Fibroblast of skin of right biceps (primary cell): ENCODE measurements at places on chromosomes 3 and 15.

- DNase-seq, result no peak
Observed at GRCh38 chr3:67018789-67019526, 20.9 kb downstream of the KBTBD8 start.

- DNase-seq, result peak; percentile 75
Observed at GRCh38 chr3:20054549-20054987, 14.3 kb downstream of the KAT2B start.

GRCh38 chr3:59440285-59441028 lies 390.6 kb upstream of the CFAP20DC start:
- DNase-seq, result no peak

- DNase-seq, result no peak
Observed at GRCh38 chr3:32848215-32848614, 30.4 kb downstream of the TRIM71 start.

DNA sequence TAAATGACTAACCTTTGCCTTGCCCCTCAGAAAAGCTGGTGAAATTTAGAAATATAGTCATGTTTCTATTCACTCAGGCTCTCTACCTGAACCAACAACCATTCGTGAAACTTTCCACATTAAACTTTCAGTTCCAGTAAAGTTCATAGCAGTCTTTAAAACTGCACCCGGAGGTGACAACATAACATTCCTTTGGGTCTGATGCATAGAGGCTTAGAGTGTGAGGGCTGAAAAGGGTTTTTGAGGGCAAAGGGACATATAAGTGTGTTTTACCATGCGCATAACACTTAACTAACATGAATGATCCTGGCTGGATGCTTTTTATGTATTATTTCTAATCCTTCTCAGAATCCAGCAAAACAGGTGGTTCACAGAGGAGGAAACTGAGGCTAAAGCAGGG lies 471.7 kb upstream of the MCTP2 start:
- DNase-seq, result peak; percentile 60

- no peak for DNase-seq
Observed at GRCh38 chr3:149019580-149019979, 28.2 kb downstream of the GYG1 start.

DNA sequence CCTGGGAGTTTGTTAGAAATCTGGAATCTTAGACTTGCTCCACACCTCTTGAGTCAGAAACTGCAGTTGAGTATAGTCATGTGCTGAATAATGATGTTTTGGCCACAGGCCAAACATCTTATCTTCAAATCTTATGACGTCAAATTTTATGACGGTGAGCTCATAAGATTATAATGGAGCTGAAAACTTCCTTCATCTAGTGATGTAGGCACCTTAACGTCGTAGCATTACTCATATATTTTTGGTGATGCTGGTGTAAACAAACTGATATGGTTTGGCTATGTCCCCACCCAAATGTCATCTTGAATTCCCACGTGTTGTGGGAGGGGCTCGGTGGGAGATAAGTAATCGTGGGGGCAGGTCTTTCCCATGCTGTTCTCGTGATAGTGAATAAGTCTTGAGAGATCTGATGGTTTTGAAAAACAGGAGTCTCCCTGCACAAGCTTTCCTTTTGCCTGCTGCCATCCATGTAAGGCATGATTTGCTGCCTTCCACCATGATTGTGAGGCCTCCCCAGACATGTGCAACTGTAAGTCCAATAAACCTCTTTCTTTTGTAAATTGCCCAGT lies 268.0 kb upstream of the PROK2 start:
- peak; percentile 29 for DNase-seq

DNA sequence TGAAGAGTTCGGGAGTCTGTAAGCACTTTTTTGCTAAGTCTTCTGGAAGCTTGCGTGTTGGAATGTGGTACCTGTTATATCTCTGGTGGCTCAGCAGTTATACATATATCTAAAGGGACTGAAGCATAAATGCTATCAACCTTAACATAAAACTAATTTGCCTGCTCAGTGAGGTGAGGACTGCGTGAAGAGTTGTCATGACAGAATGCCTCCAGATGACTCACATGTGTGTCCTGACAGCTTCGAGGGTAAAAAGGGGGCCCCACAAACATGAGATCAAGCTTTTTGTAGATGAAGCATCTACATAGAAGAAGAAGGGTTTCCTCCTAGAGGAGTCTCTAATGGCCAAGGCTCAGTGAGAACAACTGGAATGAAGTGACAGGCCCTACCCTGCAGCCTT lies 88.8 kb upstream of the C3orf80 start:
- DNase-seq, result peak; percentile 40

DNA sequence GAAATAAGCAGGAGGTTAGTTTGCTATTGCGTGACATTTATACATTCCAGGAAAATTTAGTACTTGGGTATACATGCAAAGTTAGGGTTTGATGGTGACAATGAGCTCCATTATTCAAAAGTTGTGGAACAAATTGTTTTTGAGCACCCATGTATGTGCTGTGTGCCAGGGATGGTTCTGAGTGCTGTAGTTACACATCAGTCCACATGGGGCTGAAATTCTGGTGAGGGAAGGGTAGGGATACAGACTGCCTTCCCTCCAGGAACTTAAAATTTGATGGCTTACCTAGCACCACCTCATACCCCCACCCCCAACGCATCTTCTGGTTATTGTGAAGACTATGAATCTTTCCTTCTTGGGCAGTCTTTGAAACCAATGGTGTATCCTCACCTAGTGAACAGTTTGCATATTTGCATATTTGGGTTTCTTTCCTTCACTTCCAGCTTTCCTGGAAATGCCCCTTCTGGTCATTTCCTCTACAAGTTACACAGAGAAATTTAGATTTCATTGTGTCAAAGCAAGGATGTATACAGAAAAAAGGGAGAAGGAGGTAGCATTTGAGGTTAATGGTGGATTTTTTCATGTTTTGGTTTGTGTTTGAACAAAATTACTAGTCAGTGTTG lies 222.0 kb upstream of the IL12A start:
- DNase-seq, result peak; percentile 55

- no peak for DNase-seq
Observed at GRCh38 chr3:197447057-197447456, 108.7 kb downstream of the BDH1 start.

GRCh38 chr3:12947504-12948369 lies 106.4 kb upstream of the RPL32 start:
- DNase-seq, result peak; percentile 83

- no peak for DNase-seq
Observed at GRCh38 chr15:20356444-20356910, 185.1 kb downstream of the GOLGA6L6 start.

DNA sequence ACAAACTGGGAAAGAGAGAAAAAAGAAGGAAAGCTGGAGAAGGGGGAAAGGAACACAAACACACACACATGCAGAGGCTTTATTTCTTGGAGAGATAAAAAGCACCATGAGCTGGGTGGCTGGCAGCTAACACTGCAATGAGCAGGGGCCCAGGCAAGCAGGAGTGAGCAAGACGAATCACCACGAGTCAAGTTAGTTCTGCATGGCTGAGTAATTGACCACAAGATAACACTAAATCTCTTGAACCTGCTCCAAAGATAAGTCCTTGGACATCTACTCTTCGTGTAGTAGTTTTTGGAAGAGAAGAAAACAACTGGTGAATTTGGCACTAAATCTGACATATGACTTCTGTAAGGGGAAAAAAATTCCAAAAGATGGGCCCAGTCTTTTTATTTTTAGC lies 100.9 kb downstream of the MYO5A start:
- peak; percentile 79 for DNase-seq

- no peak for DNase-seq
Observed at GRCh38 chr3:49025005-49025792, 3.3 kb downstream of the NDUFAF3 start.

- no peak for DNase-seq
Observed at GRCh38 chr3:69563981-69564380, 175.3 kb upstream of the MITF start.

GRCh38 chr3:59064728-59065127 lies 14.9 kb upstream of the CFAP20DC start:
- DNase-seq, result no peak

GRCh38 chr3:188389711-188390342 lies 235.9 kb downstream of the LPP start:
- no peak for DNase-seq

DNA sequence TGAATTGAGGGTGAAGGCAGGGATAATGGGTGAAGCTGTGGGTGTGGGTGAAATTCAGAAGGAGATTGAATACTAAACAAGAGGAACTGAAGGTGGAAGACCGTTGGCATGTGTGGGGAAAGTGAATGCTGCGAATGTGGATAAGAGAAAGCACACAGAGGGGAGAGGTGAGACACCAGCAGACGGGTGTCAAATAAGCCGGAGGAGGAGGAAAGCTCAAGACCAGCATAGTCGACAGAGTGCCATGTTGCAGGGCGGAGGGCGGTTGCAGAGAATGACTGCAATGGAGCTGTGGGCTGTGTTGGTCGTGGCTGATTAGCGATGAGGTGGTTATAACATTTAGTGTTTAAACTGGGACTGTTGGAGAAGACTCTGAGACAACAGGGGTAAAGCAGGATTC lies 16.4 kb upstream of the HCN4 start:
- no peak for DNase-seq

GRCh38 chr3:45507820-45508317 lies 86.7 kb upstream of the LIMD1 start:
- peak; percentile 82 for DNase-seq

DNA sequence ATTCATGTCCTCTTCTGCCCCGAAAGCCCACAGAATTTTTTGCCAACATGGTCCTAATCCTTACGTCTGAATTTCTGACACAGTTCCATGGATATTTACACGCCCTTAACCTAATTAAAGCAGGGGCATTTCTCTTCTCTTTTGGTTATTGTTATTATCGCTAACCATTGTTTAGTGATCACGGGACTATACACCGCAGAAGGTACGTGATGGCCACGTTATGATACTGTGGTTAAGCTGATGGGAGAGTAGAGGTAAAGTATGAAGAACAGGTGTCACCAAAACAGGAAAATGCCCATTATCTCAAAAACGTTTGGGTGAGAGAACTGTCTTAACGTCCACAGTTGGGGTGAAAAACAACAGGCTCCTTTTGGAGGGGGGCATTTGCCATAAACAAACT lies 26.4 kb downstream of the CCR4 start:
- no peak for DNase-seq

GRCh38 chr15:47887241-47887800 lies 170.0 kb downstream of the SEMA6D start:
- no peak for DNase-seq

DNA sequence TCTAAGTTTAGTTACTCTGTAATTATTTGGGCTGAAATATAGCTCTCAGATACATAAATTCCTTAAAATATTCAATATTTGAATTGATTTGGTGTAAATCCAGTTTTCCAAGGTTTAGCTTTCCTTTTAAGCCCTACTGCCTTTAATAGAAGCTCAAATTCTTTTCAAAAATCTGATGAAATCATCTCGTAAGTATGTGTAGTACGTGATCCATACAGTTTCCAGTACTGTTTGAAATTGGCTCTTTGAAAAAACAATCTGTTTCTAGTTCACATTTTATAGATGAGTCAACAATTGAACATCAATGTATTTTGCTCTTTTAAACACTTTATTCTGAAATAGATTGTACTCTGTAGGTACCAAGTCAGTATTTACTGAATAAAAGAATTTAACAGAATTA lies 84.2 kb downstream of the LRRC49 start:
- DNase-seq, result peak; percentile 87

DNA sequence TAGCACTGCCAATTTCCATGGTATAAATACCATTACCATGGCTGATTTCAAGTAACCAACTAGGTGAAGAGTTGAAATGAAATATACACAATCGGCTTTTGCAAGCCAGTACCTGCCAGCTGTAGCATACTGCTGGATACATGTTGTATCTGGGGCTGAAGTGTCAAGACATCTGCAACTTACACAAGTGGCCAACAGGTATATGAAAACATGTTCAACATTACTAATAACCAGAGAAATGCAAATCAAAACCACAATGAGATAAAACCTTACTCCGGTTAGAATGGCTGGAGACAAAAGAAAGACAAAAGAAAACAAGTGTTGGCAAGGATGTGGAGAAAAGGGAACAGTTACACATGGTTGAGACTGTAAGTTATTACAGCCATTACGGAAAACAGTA lies 11.6 kb downstream of the ATOSA start:
- DNase-seq, result no peak

- no peak for DNase-seq
Observed at GRCh38 chr3:186400662-186401061, 38.6 kb upstream of the DGKG start.

DNA sequence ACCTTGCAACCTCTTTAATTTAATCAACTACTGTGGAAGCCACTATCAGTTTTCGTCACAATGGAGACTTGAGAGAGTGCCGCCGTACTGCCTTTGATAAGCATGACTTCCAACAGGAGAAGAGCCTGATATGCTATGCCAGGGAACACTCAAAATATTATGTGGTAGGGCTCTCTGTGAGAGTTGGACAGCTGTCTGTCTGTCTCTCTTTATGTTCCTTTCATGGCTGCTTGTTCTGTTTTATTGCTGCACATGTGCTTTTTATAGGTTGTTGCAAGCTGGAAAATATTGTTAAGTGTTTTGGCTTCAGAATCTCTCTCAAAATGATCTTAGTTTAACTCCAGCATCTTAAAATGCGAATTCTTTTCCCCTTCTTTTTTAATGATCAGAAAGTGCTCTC lies 249.4 kb upstream of the RARB start:
- no peak for DNase-seq

DNA sequence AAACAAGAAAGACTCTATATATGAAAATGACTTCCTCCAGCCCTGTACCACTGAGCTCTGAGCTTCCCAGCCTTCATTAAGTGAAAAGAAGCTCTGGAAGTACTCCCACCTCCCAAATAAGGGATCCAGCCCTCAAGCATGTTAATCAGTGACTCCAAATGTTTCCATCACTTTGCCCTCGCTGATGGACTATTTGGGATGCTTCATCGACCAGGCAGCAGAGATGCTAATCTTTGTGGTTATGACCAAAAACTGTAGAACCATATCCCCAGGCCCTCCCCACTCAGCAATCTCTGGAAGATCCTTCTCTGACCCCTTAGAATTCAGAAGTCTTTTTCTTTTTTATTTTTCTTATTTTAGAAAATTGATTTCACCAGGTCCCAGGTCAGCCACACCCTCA lies 2.3 kb upstream of the CTDSPL start:
- DNase-seq, result no peak

DNA sequence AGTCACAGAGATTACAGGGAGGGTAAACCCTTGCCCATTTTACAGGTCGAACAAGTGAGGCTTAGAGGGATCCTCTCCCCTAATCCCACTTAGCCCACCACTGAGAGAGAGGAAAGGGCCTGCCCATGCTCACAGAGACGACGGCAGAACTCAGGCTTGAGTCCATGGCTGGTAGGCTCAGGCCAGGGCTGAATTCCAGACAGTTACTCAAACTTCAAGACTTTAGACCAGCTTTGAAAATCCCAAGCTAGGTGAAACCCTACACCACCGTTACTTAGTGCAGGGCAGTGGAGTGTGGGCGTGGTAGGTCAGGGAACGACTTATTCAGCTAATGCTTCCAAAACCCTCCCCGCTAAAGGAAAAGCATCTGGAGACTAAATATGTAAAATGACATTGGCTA lies 16.4 kb downstream of the GRIP2 start:
- DNase-seq, result no peak

GRCh38 chr15:63815796-63816533 lies 17.8 kb downstream of the HERC1 start:
- DNase-seq, result no peak

DNA sequence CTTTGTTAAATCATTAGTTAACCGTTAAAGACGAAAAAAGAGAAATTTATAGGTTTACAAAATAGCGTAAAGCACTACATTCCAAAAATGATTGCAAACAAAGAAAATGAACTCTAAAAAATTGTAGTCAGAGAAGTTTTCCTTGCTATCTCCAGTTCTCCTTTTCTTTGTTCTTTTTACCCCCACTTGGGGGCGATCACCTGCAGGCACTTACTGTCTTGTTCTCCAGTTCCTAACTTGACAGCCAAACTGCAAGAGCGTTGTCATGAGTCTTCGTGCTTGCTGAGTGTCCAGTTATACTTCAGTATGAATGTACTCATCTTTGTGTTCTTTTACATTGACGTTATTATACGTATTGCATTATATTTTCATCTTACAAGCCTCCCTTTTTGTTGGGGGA lies 54.5 kb downstream of the CHD2 start:
- DNase-seq, result peak; percentile 9
